PC-3 (cell line): ENCODE measurements at places on chromosomes 3 and 15. TPM values are rescaled to one million over a fixed set of nuclear protein-coding genes. Genes with fewer than 3 reads are reported as not detected.

GRCh38 chr15:93829115-93829870 lies 402.1 kb upstream of the MCTP2 start:
- H3K4me3 ChIP-seq, result no peak overlapping the region
- no peak overlapping the region for H3K27ac ChIP-seq
- no peaks in the 10 kb centered on the region for H3K36me3 ChIP-seq
- no peaks in the 10 kb centered on the region for H3K4me1 ChIP-seq

- no peak for DNase-seq
- no peak overlapping the region for H3K27ac ChIP-seq
- no peaks in the 10 kb centered on the region; the same call in 1 of the 2 replicates for H3K36me3 ChIP-seq
- no peak overlapping the region for H3K4me3 ChIP-seq
Observed at GRCh38 chr3:9501226-9501625, 52.4 kb downstream of the LHFPL4 start.

The CFAP100 gene
- total RNA-seq, result not detected in 2 replicates

The SFMBT1 gene
- total RNA-seq, result 10.8 and 35.6 TPM in 2 replicates

The TRPM1 gene
- not detected in 2 replicates for total RNA-seq
